Mammary epithelial cell (primary cell): ENCODE measurements at places on chromosomes 2 and 18.

DNA sequence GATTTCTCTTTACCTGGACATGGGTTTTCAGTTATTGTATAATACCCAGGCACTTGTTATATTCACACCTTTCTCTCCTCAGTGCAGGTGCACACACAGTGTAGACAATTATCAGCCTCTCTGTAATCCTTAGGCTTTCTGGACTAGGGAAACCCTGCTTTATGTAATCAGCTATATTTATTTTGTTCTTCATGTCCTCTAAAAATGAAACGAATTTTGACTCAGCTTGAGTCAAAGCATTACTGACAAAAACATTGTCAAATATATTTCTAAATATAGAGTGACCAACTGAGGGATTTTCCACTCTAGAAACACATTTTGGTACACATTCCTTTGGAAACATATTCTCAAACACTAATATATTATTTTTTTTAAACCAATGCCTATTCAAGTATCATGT, 144.8 kb upstream of the GULP1 start:
- DNase-seq: no peak

DNA sequence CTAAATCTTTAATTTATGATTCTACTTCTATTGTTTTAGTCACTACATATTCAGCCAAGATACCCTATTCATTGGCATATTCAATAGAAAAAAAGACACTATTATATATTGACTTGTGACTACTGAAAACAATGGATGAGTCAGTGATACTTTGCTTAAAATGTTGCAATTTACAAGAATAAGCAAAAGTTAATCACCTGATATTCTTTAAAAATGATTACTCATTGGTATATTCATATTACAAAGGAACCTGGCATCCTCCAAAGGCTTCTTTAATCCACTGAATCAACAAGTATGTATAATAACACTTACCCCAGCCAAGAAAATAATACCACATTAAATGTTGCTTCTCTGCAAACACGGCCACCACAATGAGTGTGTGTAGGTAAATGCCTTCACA, 87.8 kb downstream of the CALCRL start:
- DNase-seq: peak; percentile 50

DNA sequence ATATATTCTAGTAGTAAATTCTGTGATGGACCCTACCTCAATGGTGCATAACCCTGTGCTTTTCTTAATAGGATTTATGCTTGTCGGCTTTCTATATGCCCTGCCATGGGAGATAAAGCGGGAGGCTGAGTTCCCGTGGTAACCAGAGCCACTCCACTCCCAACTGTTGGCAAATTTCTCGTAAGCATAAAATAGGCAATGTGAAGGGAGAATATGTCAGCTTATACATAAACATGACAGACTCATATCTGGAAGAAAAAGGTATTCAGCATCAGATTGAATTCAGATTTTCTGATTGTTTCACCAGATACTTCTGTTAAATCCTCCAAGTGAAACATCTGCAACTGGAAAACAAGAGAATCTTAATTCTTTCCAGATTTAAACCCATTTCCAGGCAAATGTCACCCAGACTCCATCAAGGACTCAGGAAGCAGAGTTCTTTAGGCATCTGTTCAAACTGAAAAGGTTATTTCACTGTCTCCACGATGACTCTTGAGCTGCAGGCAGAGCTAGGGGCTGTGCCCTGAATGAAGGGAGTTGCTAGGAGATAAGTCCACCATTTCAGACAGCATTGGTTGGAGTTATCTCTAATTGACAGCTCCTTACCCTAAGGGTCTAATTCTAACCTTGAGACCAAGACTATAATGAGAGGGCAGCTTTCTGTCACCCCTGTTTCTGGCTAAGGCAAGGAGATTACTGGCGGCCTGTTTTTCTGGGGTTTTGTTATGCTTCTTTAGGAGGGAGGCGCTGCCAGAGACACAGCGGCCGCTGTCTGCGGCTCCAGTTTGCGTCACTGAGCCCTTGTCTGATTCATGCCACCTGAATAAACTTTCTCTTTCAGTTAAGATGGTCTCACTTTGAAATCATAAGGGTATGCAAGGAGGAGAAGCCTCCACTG, 381.3 kb downstream of the SOX11 start:
- no peak for DNase-seq

GRCh38 chr18:70334264-70334663, 45.4 kb downstream of the SOCS6 start:
- DNase-seq: no peak

GRCh38 chr2:215236131-215236530, 75.7 kb upstream of the ATIC start:
- no peak for DNase-seq

DNA sequence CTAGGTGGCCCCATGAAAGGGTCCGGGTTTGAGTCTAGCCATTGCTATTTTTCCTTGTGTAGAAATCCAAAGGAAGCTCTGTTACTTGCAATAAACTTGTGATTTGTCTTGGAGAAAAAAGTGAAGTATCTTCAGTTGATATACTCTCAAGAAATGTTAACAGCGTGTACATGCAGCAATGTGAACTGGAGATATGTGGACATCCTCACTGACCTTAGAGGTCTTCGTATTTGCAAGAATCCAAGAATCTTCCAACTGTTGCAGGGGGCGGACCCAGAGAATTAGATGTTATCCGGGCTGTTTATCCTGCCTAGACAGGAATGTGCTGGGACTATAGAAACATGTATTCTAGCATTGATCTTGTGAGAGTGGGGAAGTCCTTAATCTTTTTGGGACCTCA, 187.6 kb downstream of the KCNS3 start:
- no peak for DNase-seq
